AG08396 (cell line): ENCODE measurements at places on chromosomes 11 and 22.

DNA sequence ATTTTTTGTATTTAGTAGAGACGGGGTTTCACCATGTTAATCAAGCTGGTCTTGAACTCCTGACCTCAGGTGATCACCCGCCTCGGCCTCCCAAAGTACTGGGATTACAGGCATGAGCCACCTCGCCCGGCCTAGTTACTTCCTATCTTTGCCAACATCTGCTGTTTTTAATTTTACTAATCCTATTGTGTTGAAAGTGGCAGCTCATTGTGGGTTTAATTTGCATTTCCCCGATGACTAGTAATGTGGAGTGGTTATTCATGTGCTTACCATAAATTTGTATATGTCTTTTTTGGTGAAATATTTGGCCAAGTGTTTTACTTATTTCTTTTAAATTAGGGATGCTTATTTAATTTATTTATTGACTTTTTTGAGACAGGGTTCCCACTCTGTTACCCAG, 74.2 kb upstream of the SLC25A18 start:
- no peak for DNase-seq

DNA sequence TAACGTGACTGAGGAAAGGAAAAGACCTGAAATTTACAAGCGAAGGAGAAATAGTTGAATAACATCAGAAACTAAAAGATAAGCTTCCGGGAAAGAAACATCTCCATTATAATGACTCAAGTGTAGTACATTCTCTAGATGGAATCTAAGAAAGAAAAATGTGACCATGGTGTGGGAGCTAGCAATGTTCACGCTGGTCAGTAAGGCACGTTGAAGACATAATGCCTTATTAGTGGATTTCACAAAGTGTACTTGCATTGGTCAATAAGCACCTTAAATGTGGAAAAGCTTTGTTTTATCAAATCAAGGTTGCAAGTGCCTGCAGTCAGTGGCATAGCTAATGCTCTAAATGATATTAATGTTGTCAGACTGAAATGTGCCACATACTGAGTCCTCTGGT, 2.8 kb upstream of the LARGE1 start:
- DNase-seq = peak; percentile 29

DNA sequence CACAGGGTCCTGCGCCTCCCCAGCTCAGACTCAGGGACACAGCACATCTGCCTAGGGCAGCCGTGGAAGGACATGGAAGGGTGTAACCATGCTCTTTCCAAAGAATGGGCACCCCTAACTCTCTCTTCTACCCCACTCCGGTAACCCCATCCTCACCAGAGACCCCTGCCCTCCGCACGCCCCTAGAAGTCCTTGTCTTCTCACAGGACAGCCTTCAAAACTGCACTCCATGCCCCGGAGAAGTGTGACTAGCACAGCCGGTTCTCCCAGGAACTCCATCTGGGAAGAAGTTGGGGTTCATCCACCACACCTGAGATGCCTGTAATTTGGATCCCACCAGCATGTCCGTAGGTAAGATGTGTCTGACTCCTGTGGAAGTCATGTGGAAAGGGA, 25.0 kb downstream of the P2RY2 start:
- no peak for DNase-seq

GRCh38 chr11:47593934-47594855, at the start of gene C1QTNF4:
Gene C1QTNF4, minus strand, starts transcription at chr11:47594411. Its CDS starts 3,601 bp downstream, at chr11:47590810.
- DNase-seq = no peak

DNA sequence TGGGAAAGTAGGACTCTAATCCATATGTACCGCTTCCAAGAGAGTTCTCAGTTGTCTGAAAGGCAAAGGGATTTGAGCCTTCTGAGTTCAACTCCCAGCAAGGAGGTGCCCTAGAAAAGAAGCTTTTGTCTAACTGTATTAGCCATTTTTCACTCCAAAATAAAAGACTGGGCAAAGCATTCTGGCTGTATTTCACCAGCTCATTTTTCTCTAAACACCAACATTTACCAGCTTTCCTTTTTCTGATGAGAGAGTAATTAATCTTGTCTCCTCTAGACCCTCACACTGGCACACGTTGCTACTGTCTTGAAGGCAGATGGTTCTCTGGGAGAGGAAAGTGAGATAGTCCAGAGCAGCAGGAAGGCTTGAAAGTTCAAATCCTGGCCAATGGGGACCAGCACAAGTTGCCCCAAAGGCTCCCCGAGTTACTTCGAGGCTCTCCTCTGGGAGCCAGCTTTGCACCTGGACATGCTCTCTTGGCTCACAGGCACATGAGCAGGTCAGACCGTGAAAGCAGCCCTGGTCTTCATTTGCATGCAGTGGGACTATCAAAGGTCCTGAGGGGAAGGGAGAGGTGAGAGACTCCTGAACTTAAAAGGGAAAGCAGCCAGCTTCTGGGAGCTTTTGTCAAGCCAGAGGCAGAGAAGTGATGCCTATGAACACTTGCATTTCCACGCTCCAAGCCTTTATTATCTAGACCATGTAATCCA, 100.0 kb downstream of the NTM start:
- DNase-seq = no peak

DNA sequence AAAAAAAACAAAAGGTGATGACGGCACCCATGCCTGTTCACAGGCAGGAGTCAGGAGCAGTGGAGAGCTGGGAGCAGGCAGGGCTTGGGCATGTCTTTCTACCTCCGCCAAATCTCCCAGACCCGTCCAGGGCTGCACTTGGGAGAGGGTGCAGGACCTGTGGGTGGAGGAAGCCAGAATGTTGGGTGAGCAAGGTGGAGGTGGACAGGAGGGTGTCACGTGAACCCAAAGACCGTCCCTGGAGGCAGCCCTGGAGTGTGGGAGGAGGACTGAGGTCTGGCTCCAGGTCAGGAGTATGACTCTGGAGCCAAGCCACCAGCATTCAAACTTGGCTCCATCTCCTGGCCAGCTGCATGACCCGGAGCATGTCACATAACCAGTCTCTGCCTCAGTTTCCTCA, 26.6 kb upstream of the RELT start:
- no peak for DNase-seq

GRCh38 chr22:33699176-33699575, 221.1 kb downstream of the LARGE1 start:
- DNase-seq = no peak

- no peak for DNase-seq
These were observed 195.2 kb upstream of the TMEM45B start for GRCh38 chr11:129620237-129621104.

DNA sequence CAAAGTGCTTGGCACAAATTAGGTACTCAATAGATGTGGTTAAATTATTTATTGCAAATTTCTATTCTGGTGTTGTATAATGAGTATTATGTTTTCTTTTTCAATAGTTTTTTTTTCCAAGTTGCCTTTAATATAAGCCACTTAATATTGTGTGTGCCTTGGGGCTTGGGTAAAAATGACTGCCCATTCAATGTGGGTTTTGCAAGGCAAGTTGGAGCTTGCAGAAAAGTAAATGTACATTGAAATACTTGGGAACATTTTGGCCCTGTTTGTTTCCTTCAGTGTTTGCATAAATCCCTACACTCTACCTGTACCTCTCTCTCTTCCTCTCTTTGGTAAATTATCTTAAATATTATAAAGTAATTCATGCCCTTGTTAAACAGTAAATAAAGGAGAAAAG, 2.1 kb upstream of the CCDC81 start:
- no peak for DNase-seq

DNA sequence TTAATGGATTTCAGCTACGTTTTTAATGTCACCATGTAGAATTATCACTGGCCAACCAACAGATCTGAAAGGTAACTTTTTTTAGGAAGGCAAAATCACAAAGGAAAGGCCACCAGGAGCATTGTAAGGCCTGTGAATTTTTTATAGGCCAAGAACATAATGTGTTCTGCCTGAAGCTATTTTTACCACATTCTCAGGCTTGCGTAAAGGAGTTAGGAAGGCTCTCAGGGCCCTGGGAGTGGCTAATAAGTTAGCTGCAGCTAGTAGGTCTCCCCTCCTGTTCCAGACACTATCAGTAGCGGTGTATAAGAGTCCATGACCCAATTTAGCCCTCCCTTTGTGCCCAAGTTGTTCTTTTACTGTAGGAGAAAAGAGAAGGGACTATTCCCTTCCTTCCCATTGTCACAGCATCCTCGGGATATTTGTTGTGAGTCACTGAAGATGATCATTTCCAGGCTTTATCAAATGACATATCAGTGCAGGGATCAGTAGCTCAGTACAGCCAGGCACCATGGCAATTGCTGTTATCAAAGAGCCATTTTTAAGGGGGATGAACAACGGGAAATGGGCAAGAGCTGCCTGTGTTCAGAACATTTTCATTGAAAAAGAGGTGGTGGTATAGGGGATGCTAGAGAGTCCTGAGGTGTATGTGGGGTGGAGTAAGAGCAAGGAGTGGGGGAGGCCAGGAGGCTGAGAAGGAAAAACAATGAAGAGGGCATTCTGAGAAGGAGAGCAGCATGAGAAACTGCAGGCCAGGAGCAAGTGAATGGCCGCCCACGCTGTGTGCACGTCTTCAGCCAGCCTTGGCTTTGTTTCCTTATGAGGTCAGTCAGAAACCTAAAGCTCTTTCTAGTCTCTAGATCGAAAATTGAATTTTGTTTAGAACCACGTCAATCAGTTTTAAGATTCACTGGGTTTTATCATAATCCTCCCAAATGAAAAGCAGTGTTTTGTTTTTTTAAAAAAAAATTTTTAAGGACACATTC, 940.3 kb downstream of the NTM start:
- no peak for DNase-seq

DNA sequence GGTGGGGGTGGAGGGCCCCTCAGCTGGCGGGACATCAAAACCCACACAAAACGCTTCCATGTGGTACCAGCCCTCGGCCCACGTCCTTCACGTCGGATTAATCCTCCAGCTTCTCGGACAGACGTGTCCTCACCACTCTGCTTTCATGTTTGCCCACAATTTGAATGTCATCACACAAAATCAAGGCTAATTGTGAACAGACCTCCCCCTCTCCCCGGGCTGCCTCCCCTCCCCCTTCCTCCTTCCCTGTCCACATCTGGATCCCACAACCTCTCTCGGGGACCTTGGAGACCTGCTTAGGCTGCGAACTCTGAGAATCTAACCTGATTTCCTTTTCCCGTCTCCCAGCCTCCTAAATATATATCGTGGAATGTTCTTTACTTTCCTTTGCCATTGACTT, 262.9 kb downstream of the MN1 start:
- no peak for DNase-seq

DNA sequence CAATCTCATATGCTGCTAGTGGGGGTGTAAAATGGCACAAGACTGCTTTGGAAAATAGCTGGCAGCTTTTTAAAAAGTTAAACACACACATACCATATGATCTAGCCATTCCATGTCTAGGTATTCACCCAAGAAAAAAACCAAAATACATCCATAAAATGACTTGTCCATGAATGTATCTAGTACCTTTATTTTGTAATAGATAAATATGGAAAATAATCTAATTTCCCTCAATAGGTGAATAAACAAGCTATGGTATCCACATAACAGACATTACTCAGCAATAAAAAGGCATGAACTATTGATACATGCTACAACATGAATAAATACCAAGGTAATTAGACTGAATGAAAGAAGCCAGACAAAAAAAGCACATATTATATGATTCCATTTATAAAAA, 22.9 kb downstream of the RNF141 start:
- no peak for DNase-seq

GRCh38 chr11:34773211-34773610, 143.0 kb downstream of the APIP start:
- no peak for DNase-seq

DNA sequence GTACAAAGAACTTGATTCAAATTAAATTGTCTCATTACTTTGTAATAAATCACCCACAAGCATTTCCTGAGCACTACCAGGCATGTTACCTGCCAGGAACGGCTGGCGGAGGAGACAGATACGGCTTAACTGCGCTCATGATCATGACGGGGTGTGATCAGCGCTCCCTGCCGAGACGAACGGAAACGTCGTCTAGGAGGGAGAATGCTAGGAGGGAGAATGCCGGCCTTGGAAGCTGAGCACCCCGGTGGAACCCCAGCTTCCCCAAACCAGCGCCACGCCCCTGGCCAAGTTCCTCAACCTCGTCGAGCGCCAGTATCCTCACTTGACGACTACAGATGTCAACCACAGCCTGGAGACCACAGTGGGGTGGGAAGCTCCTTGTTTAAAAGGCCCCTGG, 272.8 kb downstream of the CTTN start:
- DNase-seq = no peak

GRCh38 chr22:39309881-39310714, 9.3 kb downstream of the RPL3 start:
- no peak for DNase-seq

DNA sequence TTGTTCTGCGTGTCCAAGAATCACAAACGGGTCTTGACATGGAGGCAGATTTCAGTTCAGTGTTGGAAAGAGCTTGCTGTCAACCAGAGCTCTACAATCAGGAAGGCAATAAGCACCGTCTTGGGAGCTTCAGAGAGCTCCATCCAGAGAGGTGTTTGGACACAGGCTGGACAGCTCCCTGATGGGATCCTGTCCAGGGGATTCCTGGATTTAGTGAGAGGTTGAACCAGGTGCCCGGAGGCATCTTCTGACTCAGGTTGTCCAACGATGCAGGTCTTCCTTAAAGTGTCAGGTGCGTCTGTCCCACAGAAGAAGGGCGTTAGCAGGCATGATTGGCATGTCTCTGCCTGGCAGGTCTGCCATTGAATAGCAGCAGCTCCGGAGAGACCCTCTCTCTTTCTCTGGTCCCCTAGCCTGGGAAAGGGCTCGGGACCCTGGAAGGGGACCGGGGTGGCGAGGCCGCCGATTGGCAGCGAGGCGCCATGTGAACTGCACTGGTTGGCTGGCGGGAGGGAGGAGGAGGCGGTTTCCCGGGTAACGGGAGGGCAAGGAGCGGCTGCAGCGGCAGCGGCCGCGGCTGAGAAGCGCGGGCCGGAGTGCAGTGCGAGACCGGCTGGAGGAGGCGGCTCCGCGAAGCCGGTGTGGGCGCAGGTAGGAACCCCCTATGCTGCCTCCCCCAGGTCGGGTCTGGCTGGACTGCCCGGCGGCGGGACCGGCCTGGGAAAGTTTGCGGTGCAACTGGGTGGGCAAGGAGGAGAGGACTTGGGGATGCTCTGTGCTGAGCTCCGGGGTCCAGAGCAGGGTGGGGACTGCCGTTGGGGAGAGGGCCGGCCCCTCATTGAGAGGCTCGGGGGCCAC, 104.1 kb upstream of the E2F8 start:
- peak; percentile 72 for DNase-seq

DNA sequence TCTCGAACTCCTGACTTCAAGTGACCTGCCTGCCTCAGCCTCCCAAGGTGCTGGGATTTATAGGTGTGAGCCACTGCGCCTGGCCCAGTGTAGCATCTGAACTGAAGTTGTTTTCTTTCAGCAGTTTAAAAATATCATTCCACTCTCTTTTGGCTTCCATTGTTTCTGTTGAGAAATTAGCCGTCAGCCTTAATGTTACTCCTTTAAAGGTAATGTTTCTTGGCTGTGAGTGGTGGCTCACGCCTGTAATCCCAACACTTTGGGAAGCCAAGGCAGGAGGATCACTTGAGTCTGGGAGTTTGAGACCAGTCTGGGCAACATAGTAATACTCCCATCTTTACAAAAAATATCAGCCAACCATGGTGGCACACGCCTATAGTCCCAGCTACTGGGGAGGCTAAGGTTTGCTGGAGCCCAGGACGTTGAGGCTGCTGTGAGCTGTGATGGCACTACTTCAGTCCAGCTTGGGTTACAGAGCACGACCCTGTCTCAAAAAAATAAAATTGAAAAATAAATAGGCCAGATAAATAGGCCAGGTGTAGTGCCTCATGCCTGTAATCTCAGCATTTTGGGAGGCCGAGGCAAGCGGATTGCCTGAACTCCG, 25.9 kb downstream of the MCAM start:
- DNase-seq = no peak
